ENCODE measurements at places on chromosomes 16 and 17. TPM values are rescaled to one million over a fixed set of nuclear protein-coding genes. Genes with fewer than 3 reads are reported as not detected.

GRCh38 chr17:78272914-78273258, 41.5 kb downstream of the TMEM235 start:
- no peak overlapping the region for H3K27ac ChIP-seq
- DNase-seq, result no peak
- H3K27me3 ChIP-seq, result no peaks in the 10 kb centered on the region
- H3K36me3 ChIP-seq, result no peaks in the 10 kb centered on the region

The SOST gene
- not detected for total RNA-seq

DNA sequence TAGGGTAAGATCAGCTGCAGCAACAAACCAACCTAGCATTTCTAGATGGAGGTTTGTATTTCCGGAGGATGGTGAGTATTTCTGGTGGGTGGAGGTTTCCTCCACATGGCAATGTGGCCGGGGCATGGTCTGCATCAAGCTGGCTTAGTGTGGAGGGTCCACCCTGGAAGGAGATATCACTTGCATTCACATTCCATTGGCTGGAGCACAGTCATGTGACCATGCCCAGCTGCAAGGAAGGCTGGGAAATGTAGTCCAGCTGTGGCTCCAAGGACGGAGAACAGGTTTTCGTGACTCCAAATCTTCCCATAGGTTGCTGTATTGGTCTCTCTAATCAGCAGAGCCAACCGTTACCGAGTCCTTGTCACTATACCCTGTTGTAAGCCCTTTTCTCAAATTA, 68.7 kb downstream of the RAI1 start:
- peaks cover 2% of the 10 kb centered on the region for H3K36me3 ChIP-seq
- H3K27ac ChIP-seq, result no peak overlapping the region
- H3K4me3 ChIP-seq, result no peak overlapping the region
- no peaks in the 10 kb centered on the region for H3K27me3 ChIP-seq

DNA sequence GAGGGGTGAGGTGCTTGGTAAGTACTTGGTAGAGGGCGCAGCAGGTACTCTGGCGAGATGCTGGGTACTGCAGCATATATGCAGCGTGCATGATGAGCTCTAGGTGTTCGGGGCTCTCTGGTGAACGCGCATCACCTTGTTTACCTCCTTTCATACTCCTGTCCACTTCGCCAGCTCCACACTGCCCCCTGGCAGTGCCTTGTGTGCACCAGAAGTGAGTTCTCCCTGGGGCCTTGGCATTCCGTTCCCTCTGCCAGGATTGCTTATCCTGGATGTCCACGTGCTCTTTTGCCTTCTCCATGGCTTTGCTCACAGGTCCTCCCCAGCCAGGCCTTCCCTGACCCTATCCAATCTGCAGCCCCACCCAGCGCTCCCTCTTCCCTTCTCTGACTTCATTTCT, 154.2 kb downstream of the MRM1 start:
- no peak for DNase-seq
- no peaks in the 10 kb centered on the region for H3K36me3 ChIP-seq
- H3K27ac ChIP-seq, result no peak overlapping the region
- H3K4me1 ChIP-seq, result no peaks in the 10 kb centered on the region
- H3K27me3 ChIP-seq, result no peaks in the 10 kb centered on the region

The EXOSC6 gene
- 13.1 TPM for total RNA-seq

DNA sequence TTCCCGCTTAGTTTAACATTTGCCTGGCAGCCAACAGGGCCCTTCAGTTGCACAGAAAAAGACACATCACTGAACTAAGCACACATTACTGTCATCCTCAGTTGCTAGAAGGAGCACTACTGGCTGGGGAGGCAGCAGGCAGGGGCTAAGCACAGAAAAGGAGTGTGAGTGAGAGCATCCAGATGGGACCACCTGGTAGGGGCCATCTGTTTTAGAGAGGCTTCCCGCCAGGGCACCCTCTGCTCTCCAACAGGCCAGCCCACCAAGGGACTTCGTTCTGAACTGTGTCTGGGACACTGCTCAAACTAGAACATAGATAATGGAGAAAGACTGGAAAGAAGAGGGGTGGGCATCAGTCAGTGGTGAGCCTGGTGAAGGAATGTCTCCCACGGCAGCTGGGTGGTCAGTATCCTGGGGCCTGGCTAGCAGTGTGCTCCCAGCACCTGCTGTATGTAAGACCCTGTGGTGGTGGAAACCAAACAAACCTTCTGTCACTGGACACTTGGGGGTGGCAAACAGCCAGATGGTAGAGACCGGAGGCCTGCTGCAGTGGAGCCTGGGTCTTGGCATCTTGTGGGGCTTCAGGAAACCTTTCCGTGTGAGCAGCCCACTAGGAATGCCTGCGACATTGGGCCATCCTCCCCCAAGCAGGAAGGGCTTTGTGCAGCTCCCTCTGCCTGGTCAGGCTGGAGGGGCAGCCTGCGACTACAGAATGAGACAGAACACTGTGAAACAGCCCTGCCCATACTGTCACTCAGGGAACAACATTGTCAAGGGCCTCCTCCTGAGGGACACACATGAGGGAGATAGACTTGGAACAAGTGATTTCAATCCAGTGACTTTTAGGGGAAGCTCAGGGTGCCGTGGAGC, 12.8 kb upstream of the RANGRF start:
- no peak for DNase-seq
- H3K27ac ChIP-seq, result no peak overlapping the region
- H3K27me3 ChIP-seq, result no peaks in the 10 kb centered on the region
- no peak overlapping the region for H3K4me3 ChIP-seq
- H3K4me1 ChIP-seq, result no peaks in the 10 kb centered on the region

DNA sequence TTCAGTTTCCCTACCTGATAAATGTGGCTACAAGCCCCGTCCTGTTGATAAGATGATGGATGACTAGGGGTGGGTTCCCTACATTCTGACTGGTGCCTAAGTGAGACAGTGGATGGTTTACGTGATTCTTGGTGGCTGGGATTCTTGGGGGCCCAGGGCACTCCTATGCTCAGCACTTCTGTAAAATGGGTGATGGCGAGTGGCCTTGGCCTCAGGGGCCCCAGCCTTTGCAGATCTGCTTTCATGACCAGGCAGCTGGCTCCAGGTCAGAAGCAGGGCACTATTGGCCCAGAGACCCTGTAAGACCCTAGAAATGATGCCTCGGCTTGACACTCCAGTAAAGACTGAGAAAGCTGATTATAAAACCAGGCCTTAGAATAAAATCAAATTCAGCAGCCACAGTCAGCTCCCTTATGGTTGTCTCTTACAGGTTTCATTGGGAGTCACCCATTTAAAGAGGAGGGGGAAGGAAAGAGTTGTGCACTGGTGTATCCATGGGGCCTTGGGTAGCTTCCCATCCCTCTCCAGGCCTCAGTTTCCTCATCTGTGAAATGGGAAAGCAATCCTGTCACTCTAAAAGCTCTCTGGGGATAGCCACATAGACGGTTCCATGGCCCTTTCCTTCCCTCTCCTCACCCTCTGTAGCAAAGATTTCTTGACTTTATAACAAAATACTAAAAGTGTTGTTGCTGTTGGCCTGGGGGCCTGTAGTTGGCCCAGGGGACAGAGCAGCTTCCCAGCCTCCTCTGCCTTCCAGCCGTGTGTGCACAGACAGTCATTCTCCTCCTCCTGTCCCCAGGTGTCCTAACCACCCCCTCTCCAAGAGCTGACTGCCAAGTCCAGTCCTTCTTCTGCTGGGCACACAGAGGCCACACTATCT, 1.2 kb downstream of the SNX20 start:
- no peak for DNase-seq
- no peak overlapping the region for H3K27ac ChIP-seq
- no peaks in the 10 kb centered on the region for H3K36me3 ChIP-seq
- no peaks in the 10 kb centered on the region for H3K27me3 ChIP-seq
- H3K4me3 ChIP-seq, result no peak overlapping the region
- H3K4me1 ChIP-seq, result no peaks in the 10 kb centered on the region
